ENCODE measurements at places on chromosomes 11 and 22. TPM values are rescaled to one million over a fixed set of nuclear protein-coding genes. Genes with fewer than 3 reads are reported as not detected.

- no peak overlapping the region for H3K27ac ChIP-seq
- peaks cover 23% of the 10 kb centered on the region for H3K4me1 ChIP-seq
- no peak for DNase-seq
- peak overlapping the region; percentile 96 for H3K4me3 ChIP-seq
- H3K27me3 ChIP-seq: no peaks in the 10 kb centered on the region
- H3K36me3 ChIP-seq: no peaks in the 10 kb centered on the region
Measured at GRCh38 chr11:57566905-57567514, 462 bp downstream of the UBE2L6 start.

DNA sequence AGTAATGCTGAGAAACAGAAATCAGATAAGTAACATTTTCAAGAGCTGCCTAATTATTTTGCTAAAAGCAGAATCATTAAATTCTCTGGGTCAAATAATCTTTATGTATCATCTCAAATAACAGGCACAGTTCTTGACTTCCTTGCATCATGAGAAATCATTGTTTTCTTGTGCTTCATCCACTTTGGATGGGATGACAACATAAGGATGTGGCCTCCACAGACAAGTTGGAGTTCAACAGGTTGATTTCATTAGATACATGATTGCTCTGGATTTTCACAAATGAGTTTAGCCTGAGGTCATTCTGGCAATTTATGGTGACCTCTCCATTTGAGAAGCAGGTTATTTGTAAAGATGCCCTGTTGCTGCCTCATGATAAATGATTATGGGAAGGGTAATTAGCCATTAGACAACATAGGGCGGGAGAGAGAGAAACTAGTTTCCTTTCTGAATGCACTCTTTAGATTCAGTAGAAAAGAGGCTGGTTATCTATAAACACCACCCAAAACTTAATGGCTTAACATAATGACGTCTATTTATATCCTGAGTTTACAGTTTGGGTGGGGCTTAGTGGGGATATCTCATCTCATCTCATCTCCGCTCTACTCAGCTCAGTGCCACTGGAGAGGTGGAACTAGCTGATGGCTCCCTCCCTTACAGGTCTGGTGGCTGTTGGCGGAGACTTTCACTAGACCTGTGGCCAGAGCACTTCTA is 35.0 kb upstream of the ADORA2A start:
- DNase-seq: no peak
- H3K27ac ChIP-seq: no peak overlapping the region
- no peaks in the 10 kb centered on the region for H3K36me3 ChIP-seq
- H3K4me1 ChIP-seq: no peaks in the 10 kb centered on the region
- H3K27me3 ChIP-seq: no peaks in the 10 kb centered on the region

GNG3 gene
- 0.82 TPM for total RNA-seq

KCNJ11 gene
- total RNA-seq: 5.9 TPM

ADAMTS8 gene
- 16.2 TPM for total RNA-seq

GRCh38 chr22:47802421-47802820 is 1040.0 kb downstream of the TBC1D22A start:
- no peak overlapping the region for H3K27ac ChIP-seq
- H3K4me1 ChIP-seq: no peaks in the 10 kb centered on the region
- H3K4me3 ChIP-seq: no peak overlapping the region
- H3K36me3 ChIP-seq: no peaks in the 10 kb centered on the region
- no peaks in the 10 kb centered on the region for H3K27me3 ChIP-seq

DNA sequence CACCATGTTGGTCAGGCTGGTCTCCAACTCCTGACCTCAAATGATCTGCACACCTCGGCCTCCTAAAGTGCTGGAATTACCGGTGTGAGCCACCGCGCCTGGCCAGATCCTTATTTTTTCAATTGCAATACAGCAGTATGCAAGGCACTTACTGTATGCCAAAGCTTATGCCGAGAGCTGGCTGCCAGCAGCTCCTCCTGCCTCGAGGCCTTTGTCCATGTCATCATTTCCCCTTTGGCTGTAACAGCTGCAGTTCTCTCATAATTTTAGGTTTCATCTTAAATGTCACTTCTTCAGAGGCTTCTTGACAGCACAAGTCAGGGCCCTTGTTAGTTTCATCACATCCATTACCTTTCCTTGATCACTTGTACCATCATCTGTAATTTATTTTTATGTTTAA is 1.5 kb upstream of the SREBF2 start:
- H3K27me3 ChIP-seq: no peaks in the 10 kb centered on the region
- H3K36me3 ChIP-seq: peaks cover 9% of the 10 kb centered on the region

DNA sequence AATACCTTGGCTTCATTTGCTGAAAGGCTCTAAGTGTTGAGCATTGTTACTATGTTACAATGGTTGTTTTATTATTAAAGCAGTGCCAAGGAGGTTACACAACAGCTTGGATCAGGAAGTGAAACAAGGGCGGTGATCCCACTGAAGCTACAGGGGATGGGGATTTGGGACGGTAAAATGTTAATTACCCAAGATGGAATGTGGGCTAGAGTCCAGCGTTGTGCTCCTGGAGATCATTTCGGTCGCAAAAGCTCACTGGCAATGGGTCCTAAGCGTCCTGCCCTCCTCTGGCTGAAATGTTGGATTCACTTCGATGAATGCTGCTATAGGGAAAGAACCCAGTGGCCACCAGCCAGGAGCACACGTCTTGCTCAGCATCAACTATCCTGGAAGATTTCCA is 48.3 kb downstream of the FAM83F start:
- no peak for DNase-seq
- H3K4me1 ChIP-seq: no peaks in the 10 kb centered on the region
- no peak overlapping the region for H3K4me3 ChIP-seq

DNA sequence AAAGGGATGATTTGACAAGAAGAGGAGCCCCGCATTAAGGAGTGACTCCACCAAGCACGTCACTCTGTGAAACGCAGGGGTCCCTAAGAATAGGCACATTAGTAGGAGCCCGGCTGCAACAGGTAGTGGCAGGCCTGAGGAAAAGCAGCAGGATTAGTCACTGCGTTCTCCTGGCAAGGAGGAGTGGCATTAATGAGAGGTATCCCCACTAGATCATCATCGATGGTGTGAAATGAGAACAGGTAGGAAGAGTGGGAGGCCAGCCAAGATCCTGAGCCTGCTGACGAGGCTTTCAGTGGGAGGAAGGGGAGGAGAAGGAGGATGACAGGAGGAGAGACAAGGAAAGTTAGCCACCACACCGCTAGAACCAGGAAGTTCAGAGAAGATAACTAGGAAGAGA is 38.6 kb downstream of the NRXN2 start:
- H3K4me1 ChIP-seq: peaks cover 10% of the 10 kb centered on the region
- no peaks in the 10 kb centered on the region for H3K27me3 ChIP-seq
- H3K27ac ChIP-seq: no peak overlapping the region
- H3K36me3 ChIP-seq: no peaks in the 10 kb centered on the region
- DNase-seq: no peak
- H3K4me3 ChIP-seq: no peak overlapping the region

GRCh38 chr22:32733196-32733768 is 68.2 kb upstream of the TIMP3 start:
- H3K4me3 ChIP-seq: no peak overlapping the region
- no peaks in the 10 kb centered on the region for H3K4me1 ChIP-seq
- no peaks in the 10 kb centered on the region for H3K27me3 ChIP-seq
- DNase-seq: no peak
- H3K27ac ChIP-seq: no peak overlapping the region
- H3K36me3 ChIP-seq: no peaks in the 10 kb centered on the region

GRCh38 chr11:2837651-2838050 is 47.9 kb downstream of the CDKN1C start:
- no peak overlapping the region for H3K27ac ChIP-seq
- H3K4me3 ChIP-seq: no peak overlapping the region
- no peaks in the 10 kb centered on the region for H3K36me3 ChIP-seq

DNA sequence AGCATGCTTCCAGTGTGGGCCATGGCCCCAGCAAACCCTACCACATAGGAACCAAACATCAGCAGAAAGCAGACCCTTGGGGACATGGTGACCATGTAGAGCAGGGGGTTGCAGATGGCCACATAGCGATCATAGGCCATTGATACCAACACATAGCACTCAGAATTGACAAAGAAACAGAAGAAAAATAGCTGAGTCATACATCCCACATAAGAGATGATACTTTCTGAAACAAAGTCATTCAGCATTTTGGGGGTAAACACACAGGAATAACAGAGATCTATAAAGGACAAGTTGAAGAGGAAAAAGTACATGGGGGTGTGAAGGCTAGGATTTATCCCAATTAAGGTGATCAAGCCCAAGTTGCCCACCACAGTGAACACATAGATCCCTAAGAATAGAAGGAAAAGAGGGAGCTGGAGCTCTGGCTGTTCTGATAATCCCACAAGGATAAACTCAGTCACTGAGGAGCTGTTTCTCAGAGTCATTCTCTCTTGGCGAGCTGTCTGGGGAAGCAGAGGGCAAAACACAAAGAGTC is at the start of gene OR8B4:
TSS of gene OR8B4 (minus strand) at position 488 of the 538 bp plus-strand sequence. CDS start at position 488, 0 bp downstream.
- no peaks in the 10 kb centered on the region for H3K4me1 ChIP-seq
- H3K27me3 ChIP-seq: no peaks in the 10 kb centered on the region
- H3K36me3 ChIP-seq: no peaks in the 10 kb centered on the region
- H3K4me3 ChIP-seq: no peak within 1 kb of the TSS
- no peak within 1 kb of the TSS for H3K27ac ChIP-seq
- no peak for DNase-seq

DNA sequence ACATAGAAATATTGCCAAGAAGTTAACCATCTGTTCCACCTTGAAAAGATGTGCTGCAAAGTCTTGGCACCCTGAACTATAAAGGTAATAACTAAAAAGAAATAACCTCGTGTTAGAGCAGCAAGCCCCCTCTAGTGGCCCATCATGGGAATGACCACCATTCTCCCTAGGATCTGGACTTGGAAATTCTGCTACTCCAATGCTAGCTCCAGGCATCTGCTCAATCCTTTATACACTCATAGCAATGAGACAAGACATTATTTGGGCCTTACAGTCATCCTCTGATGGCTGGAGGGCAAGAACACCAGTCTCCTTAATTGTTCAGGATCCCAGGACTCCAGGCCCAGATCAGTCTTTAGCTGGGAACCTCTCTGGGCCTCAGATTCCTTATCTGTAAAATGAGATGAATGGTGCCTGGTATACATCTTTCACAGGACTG is 76.0 kb downstream of the CWC15 start:
- DNase-seq: peak; percentile 73
- no peak overlapping the region for H3K4me3 ChIP-seq
- no peaks in the 10 kb centered on the region for H3K27me3 ChIP-seq

GRCh38 chr11:1655168-1656060 is 25.8 kb downstream of the KRTAP5-5 start:
- H3K27me3 ChIP-seq: no peaks in the 10 kb centered on the region
- H3K27ac ChIP-seq: no peak overlapping the region
- no peaks in the 10 kb centered on the region for H3K4me1 ChIP-seq
- H3K4me3 ChIP-seq: no peak overlapping the region
- DNase-seq: no peak
- no peaks in the 10 kb centered on the region for H3K36me3 ChIP-seq

GAL gene
- 80.9 TPM for total RNA-seq

- no peaks in the 10 kb centered on the region for H3K27me3 ChIP-seq
- H3K27ac ChIP-seq: no peak overlapping the region
- no peak overlapping the region for H3K4me3 ChIP-seq
- DNase-seq: no peak
Measured at GRCh38 chr11:7982582-7983119, 4.5 kb upstream of the EIF3F start.

GRCh38 chr11:85869781-85870180 is 14.6 kb downstream of the CCDC83 start:
- H3K27me3 ChIP-seq: no peaks in the 10 kb centered on the region
- no peaks in the 10 kb centered on the region for H3K4me1 ChIP-seq
- no peak overlapping the region for H3K4me3 ChIP-seq
- no peak overlapping the region for H3K27ac ChIP-seq
- no peak for DNase-seq

DNA sequence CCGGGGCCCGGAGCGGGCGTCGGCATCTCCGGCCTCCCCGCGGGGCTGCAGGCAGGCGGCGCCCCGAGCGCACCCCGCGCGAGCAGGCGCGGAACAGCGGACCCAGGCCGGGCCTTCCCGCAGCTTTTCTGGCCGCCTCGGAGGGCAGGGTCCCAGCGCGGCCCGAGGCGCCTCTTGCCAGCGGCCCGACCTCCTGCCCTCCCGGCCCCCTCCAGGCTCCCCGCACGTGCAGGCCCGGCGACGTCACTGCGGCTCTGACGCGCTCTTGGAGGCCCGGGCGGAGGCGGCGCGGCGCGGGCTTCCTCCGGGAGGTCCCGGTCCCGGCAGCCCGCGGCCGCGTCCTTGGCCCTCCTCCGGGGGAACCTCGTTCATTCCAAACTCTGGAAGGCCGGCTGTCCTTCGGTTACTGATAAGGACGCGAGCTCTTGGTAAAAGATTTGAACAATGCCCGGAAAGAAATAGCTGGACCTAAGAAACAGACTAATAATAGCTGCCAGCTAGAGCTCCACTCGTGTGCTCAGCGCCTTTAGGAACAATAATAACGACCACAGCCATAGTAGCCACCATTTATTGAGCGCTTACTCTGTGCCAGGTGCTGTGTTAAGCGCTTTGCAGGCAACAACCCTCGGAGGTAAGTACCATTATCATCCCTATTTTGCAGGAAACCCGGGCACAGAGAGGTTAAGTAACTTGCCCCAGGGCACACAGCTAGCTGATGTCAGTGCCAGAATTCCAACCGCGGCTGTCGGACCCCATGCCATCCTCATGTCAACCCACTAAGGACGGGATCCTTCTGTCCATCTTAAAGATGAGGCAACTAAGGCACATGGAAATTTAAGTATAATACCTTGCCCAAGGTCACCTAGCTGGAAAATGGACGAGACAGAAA is 39.1 kb upstream of the CREB3L1 start:
- no peak overlapping the region for H3K27ac ChIP-seq
- H3K36me3 ChIP-seq: no peaks in the 10 kb centered on the region
- peak overlapping the region; percentile 81 for H3K4me3 ChIP-seq
- H3K27me3 ChIP-seq: peaks cover 32% of the 10 kb centered on the region
- H3K4me1 ChIP-seq: peaks cover 39% of the 10 kb centered on the region
- DNase-seq: peak; percentile 79

DNA sequence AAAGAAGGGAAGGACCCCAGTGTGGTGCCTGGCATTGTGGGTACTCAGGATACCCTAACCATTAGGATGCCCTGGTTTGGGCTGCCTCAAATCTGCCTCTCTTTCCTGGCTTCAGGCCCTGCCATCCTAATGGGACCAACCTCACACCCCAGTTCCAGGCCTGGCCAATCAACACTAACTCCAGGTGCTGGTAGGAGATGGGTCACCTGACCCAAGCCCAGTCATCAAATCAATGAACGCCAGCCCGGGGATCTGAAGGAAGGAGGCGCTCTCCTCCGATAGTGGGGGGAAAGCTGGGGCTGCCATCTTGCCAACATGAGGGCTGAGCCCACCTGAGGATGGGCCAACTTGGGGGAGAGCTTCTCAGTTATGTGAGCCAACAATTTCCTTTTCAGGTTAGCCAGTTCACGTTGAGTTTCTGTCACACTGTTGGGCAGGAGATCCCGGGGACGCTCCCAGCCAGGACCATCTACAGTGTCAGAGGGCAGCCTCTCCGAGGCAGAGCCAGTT is 12.7 kb downstream of the MFNG start:
- no peak for DNase-seq
- no peaks in the 10 kb centered on the region for H3K27me3 ChIP-seq
- H3K4me3 ChIP-seq: no peak overlapping the region
- no peaks in the 10 kb centered on the region for H3K4me1 ChIP-seq
- H3K36me3 ChIP-seq: no peaks in the 10 kb centered on the region
- no peak overlapping the region for H3K27ac ChIP-seq

DNA sequence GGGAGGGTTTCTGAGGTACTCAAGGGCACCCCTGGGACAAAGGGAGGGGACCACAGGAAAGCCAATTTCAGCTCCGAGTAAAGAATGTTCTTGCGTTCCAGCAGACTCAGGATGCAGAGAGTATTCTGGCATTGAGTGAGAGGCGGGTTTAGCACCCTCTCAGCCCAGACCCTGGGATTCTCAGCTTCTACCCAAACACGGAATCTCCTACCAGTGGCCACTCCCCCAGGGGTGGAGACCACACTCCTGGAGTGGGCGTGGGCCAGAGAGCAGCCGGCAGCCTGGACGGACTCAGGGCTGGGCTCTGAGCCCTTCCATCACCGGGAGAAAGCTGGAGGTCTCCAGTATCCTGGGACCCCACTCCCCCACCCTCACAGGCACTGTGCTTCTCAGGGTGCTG is 26.1 kb upstream of the TTLL12 start:
- H3K27me3 ChIP-seq: no peaks in the 10 kb centered on the region
- H3K4me1 ChIP-seq: peaks cover 4% of the 10 kb centered on the region
- no peak overlapping the region for H3K27ac ChIP-seq
